ENCODE measurements at places on chromosomes 13 and 19.
A peak's percentile ranks its signal among the peaks of the same experiment; 100 is the strongest.

GRCh38 chr13:42814868-42815267 is 33.5 kb downstream of the FAM216B start:
- no peak for DNase-seq

GRCh38 chr13:79692846-79693245 is 211.9 kb downstream of the NDFIP2 start:
- no peak for DNase-seq

- DNase-seq, result peak; percentile 52
Observed at GRCh38 chr19:35828692-35829301, 16.2 kb upstream of the PRODH2 start.

DNA sequence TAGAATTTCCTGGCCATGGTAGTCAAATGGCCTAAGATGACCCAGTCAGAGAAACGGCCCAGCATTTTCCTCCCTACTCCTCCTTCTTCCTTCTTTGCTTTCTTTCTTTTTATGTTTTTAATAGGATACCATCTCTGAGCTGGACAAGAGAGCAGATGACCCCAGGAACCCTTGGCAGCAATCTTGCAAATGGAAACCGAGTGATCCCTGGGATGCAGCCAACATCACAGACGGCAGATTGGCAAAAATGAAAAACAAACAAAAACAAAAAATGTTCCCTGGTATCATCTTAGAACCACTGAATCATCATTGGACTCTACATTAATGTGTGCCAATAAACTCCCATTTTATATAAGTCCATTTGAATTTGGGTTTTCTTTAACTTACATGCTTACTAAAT is 424.4 kb downstream of the FGF14 start:
- no peak for DNase-seq

GRCh38 chr13:61664801-61665705 is 249.4 kb upstream of the PCDH20 start:
- no peak for DNase-seq

DNA sequence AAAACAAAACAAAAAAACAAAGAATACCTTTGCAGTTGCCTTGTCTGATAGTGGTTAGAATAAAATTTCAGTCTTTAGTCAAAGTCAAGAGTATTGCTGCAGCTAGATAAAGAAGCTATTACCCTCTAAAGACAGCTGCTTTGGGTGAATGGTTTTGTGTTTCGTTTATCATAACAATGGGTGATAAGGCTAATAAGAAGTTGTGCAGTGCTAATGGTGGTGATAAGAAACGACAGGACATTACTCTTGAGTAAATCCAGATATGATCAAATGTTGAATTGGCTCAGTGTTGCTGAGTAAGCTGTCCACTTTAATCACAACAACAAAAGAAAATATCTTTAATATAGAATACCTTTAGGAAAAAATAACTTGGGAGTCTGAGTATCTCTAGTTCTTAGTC is 1825.3 kb downstream of the SLITRK5 start:
- no peak for DNase-seq

DNA sequence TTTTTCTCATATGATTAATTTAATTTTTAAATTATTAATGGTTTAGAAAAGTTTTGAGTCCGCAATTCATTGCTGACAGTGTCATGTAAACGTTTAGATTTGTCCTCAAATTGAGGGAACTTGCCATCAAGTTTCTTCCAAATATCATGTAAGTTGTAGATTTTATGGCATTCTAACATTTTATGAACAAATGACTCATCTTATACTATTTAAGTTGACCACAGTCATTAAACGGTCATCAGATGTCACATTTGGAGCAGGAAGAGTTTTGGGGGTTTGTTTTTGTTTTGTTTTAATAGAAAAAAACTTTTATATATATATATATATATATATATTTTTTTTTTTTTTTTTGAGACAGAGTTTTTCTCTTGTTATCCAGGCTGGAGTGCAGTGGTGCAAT is 4.3 kb downstream of the ZNF114 start:
- DNase-seq, result no peak

DNA sequence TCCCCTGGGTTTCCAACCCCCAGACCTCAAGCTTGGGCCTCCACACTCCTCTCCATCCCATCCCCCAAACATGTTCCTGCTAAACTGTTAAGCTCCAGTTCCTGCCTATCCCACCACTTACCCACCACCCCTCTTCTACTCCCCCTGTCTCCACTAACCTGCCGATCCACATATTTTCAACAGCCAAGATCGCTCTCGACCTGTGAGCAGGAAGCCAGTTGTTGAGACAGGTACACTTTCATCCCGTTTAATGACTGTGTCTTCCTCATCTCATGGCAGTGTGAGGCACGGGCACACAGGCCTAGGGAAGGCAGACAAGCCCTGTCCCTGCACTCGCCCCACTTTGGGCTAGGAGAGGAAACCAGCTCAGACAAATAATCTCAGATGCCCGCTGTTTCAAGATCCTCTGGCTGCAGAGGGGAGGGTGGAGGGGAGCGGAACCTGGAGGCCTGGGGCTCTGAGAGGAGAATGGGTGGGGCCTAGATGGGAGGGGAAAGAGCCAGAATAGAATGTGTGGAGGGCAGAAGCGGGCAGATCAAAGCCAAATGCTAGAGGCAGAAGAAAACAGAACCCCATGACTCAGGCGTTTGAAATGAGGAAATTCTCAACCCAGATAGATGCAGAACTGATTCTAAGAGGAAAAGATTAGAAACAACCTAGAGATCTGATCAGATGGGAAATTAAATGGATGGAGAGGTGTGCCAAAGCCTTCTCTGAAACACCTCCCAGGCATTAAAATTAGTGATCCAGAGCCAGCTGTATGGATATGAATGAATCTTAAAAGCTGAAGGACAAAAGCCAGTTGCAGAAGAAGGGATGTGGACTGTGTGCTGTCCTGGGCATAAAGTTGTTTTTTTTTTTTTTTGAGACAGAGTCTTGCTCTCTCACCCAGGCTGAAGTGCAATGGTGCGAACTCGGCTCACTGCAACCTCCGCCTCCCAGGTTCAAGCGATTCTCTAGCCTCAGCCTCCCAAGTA is 16.9 kb upstream of the CYP2S1 start:
- DNase-seq, result peak; percentile 30

GRCh38 chr19:1067341-1067957 is 482 bp downstream of the ARHGAP45 start:
- DNase-seq, result peak; percentile 68

GRCh38 chr13:32722340-32722739 is 136.1 kb downstream of the PDS5B start:
- DNase-seq, result no peak

- DNase-seq, result no peak
Observed at GRCh38 chr13:109792416-109793059, 6.2 kb upstream of the IRS2 start.

- DNase-seq, result no peak
Observed at GRCh38 chr19:11414544-11414943, 4.6 kb downstream of the RGL3 start.

DNA sequence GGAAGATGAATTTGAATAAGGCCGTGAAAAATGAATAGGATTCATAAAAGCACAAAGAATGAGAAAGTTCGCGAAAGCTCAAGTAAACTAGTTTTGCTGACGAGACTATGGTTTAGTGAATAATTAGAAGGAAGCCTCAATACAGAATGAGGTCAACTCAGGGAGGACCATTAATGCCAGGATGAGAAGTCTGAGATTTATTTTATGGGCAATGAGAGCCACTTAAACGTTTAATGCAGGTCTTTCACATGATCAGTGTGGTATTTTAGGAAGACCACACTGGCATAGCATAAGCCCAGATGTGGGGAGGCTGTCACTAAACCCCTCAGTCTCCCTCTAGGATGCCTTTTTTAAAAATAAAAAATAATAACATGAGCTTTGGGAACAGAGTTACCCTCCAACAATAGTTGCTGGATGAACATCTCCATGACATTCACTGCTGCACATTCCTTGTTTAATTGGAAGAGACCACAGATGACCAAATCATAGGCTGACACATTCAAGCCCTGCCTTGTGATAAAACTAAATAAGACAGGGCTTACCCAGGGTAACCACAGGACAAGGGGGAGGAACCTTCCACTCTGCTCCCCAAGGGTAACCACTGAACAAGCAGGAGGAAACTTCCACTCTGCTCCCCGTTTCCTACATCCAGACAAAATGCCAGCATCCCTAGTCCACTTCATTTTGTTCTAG is 43.6 kb upstream of the LSM14A start:
- no peak for DNase-seq

GRCh38 chr13:95269756-95270155 is 31.5 kb downstream of the ABCC4 start:
- DNase-seq, result no peak

DNA sequence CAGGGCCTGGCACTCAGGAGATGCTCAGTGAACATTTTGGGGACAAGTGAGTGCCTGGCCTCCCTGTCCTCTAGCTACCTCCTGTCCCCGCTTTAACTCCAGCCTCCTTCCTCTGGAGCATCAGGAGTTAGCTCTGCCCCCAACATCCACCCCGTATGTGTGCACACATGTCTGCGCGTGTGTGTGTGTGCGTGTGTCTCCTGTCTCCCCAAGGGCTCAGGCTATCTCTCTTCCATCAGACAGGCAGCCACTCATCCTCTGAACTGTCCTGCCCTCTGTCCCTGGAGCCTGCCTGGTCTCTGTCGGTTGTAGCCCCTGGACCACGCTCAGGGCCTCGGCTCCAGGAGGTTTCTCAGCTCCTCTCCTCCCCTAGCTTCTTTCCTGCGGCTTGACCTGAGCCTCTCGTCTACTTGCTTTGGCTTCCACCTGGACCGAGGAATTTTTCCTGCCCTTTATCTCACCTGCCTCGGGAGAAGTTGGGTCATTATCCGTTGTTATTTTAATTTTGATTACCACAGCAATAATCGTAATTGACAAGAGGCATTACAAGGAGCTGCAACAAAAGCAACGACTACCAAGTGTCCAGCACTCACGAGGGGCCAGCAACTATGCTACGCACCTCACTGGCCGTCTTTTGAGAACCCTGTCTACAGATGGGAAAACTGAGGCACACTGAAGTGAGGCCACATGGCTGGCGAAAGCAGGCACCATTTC is 32.0 kb upstream of the ASF1B start:
- no peak for DNase-seq

DNA sequence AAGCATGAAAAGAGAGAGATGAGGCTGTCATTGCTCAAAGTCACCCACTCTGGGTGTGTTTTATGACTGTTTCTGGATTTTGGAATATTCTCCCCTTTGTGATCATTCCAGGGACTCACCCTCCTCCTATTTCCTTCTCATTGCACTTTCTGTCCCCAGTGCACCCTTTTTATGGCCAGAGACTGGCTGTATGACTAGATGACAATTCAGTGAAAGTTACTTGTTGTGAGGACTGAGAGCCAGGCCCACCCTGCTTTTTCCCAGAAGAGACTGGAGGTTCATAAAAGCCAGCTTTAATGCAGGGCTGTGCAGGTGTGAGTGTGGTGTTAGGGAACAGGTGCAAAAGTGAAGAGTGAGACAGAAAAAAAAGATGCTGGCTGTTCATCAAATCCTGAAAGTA is 17.3 kb downstream of the CEACAM7 start:
- no peak for DNase-seq

DNA sequence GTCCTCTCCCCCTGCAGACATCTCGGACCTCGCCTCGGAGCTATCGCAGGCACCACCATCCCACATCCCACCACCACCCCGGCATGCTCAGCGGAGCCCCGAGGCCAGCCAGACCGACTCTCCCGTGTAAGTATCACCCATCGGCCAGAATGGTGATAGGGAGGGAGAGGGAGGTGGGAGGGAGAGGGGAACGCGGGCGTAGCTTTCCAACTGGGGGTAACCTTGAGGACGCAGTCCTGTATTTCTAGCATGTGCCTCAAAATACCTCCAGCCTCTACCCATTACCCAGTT is 26.1 kb downstream of the TJP3 start:
- DNase-seq, result no peak

GRCh38 chr19:50536662-50537305 is 23.1 kb upstream of the ASPDH start:
- DNase-seq, result no peak

DNA sequence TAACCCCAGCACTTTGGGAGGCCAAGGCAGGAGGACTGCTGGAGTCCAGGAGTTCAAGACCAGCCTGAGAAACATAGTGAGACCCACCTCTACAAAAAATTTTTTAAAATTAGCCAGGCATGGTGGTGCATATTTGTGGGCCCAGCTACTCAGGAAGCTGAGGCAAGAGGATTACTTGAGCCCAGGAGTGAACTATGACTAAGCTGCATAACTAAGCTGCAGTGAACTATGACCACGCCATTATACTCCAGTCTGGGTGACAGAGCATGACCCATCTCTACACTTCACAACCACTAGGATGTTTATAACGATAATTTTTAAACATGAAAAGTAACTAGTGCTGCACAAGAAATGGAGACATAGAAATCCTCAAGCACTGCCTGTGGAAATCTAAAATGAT is 352.7 kb upstream of the SGCG start:
- no peak for DNase-seq

GRCh38 chr13:37690361-37690760 is 91.8 kb upstream of the POSTN start:
- DNase-seq, result no peak

GRCh38 chr19:13437919-13438618 is 68.2 kb downstream of the CACNA1A start:
- no peak for DNase-seq

DNA sequence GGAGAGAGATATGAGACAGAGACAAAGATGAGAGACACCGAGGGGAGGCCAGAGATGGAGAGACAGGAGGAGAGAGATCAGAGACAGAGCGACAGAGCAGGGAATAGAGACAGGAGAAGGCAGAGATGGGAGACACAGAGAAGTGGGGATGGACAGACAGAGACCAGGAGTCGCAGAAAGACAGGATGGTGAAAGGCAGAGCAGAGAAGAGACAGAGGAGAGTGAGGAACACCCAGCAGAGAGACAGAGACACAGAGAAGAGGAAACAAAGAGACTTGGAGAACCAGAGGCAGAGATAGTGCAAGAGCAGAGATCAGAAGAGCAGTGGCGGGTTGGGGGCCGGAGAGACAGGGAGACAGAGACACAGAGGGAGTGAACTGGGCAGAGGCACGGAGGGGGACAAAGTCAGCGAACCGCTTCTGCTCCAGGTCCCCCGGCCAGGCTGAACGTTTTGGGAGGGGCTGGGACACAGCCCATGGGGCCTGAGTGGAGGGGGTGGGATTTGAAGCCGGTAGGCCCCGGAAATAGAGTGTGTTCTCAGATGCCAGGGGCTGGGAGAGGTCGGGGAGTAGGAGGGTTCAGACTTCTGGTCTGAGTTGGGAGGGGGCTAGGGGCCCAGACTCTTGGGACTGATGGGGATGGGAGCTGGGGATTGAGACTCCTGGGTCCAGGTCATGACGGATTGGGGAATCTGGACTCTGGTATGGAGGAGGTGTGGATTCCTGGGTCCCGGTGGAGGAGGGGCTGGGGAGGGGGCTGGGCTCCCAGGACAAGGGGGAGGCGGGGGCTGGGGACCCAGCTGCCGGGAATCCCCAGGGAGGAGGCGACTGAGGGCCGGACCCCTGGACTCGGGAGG is 654 bp downstream of the ZNF579 start:
- no peak for DNase-seq

DNA sequence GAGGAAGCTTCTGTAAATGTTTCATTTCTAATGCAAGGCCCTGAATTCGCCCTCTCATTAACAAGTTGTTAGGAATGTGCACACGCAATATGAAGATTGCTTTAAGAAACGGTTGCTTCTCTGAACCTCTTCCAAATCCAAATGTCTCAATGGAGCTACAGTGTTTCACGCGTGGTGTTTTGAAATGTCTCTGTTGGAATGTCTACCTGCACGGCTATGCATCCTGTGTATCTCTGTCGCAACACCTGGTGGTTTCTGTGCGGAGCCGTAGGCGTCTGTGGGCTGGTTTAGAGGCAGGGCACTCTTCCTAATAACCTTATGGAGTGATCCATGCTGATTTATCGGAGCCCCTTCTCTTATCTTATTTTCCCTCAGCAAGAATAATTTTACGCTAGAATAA is 1584.2 kb upstream of the SLC10A2 start:
- DNase-seq, result no peak

Measured in activated CD4-positive, alpha-beta T cell treated with anti-CD3 and anti-CD28 coated beads, Interleukin-2, amount 50 U/mL, for 1 hour (primary cell).